ENCODE measurements at places on chromosomes 3 and 15. TPM values are rescaled to one million over a fixed set of nuclear protein-coding genes. Genes with fewer than 3 reads are reported as not detected.

The CEP19 gene
- total RNA-seq, result 1.9 TPM

The ZNF860 gene
- total RNA-seq, result 0.53 TPM

The ANAPC13 gene
- 73.8 TPM for total RNA-seq

The CHCHD6 gene
- total RNA-seq, result 38.5 TPM

The ANKRD63 gene
- 0.27 TPM for total RNA-seq

The THSD4 gene
- total RNA-seq, result 29.4 TPM

The TMEM212 gene
- total RNA-seq, result not detected

The PRSS50 gene
- 0.08 TPM for total RNA-seq

The TEX55 gene
- not detected for total RNA-seq

The LSAMP gene
- 54.8 TPM for total RNA-seq

The GPR62 gene
- 0.66 TPM for total RNA-seq

The ABHD10 gene
- total RNA-seq, result 56.2 TPM

The CKMT1B gene
- total RNA-seq, result 13.2 TPM

The SIDT1 gene
- 0.11 TPM for total RNA-seq

The HCN4 gene
- 3.8 TPM for total RNA-seq

The GATM gene
- total RNA-seq, result 10.1 TPM

All from motor neuron (in vitro differentiated cells).